Lung microvascular endothelial cell (primary cell): ENCODE measurements at places on chromosomes 11 and 22. TPM values are rescaled to one million over a fixed set of nuclear protein-coding genes. Genes with fewer than 3 reads are reported as not detected.

Gene ACR
- under 0.01 and 0.20 TPM in 2 replicates for total RNA-seq

Gene MRGPRF
- under 0.01 TPM in 2 replicates for total RNA-seq

Gene GAB4
- not detected in 2 replicates for total RNA-seq

Gene GANAB
- total RNA-seq, result 170 and 189 TPM in 2 replicates

Gene IGSF22
- under 0.01 and 0.22 TPM in 2 replicates for total RNA-seq

Gene ART5
- not detected in 2 replicates for total RNA-seq

Gene TTC36
- total RNA-seq, result 0.44 and 1.6 TPM in 2 replicates

Gene ZP1
- not detected in 2 replicates for total RNA-seq

Gene RTN4RL2
- under 0.01 and 0.20 TPM in 2 replicates for total RNA-seq

Gene KCTD17
- 42.1 and 81.7 TPM in 2 replicates for total RNA-seq

Gene FAM83F
- not detected in 2 replicates for total RNA-seq

Gene CHRDL2
- 0.65 TPM in 1 of 2 replicates, not detected in the other for total RNA-seq

Gene SCARF2
- total RNA-seq, result 4.6 and 6.5 TPM in 2 replicates

Gene ZC3H12C
- total RNA-seq, result 10.5 and 13.7 TPM in 2 replicates

Gene NRIP3
- 0.20 and 1.5 TPM in 2 replicates for total RNA-seq

Gene OR2D3
- total RNA-seq, result not detected in 2 replicates

Gene DERL3
- 0.40 and 0.44 TPM in 2 replicates for total RNA-seq

Gene CSRP3
- not detected in 2 replicates for total RNA-seq

Gene KRTAP5-7
- not detected in 2 replicates for total RNA-seq

Gene PIWIL4
- total RNA-seq, result 0.65 and 0.79 TPM in 2 replicates

Gene FGF19
- not detected in 2 replicates for total RNA-seq

Gene ABCC8
- total RNA-seq, result not detected in 2 replicates
